ENCODE measurements at places on chromosomes 1 and 21.

DNA sequence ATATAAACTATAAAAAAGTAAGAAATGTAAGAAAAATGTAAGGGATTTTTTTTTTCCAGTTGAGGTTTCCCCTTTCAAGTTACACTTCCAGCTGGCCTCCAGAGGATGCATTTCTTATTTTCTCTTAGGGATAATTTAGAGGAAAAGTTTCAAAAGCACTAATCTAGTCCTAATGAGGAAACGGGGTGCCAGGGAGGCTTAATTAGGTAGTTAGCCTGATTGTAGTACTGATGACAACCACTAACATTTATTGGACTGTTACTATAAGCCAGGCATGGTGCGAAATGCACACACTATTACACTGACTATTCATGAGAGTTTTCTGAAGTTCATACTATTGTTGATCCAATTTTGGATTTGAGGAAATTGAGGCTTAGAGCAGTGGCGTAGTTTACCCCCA, 290.8 kb upstream of the FMN2 start:
- DNase-seq = no peak

- DNase-seq = no peak
Observed at GRCh38 chr1:22369294-22370189, 82.1 kb upstream of the ZBTB40 start.

DNA sequence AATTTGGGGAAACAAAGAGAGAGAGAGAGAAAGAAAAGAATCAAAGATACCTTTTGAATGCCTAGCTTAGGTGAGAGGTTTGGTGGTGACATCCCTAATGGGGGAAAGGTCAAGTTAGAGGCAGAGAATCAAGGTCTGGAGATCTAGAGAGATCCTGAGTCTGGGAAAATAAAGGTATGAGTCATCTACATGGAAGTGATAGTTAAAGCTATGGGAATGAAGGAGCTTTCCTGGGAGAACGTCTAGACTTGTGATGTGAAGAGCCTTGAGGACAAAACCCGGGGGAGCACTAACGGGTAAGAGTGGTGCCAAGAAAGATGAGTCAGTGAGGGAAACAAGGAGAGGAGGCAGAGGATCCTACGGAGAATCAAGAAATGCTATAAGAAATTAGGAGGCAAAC, 110.8 kb upstream of the RUNX1 start:
- DNase-seq = no peak

DNA sequence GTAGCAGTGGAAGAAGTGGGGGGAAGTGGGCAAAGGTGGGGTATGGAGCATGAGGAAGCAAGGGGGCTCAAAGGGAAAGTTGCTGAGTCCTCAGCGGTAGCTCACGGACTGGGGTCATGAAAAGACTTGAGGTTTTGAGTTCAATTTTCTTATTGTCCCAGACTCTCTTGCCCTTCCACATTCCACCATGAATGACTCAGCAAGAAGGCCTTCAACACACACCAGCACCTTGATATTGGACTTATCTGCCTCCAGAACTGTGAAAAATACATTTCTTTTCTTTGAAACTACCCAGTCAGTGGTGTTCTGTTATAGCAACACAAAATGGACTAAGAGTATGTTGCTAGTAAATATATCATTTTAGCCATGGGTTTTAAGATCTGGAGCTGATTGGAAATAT, 17.3 kb upstream of the RHBDL2 start:
- no peak for DNase-seq

DNA sequence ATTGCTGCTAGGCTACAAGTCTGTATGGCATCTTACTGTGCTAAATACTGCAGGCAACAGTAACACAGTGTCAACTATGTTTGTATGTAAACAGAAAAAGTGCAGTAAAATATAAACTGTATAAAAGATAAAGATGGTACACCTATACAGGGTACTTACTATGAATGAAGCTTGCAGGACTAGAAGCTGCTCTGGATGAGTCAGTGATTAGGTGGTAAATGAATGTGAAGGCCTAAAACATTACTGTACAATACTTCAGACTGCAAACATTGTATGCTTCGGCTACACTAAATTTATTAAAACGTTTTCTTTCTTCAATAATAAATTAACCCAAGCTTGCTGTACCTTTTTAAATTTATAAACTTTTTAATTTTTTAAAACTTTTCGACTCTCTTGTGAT, 97.1 kb downstream of the HLX start:
- no peak for DNase-seq

DNA sequence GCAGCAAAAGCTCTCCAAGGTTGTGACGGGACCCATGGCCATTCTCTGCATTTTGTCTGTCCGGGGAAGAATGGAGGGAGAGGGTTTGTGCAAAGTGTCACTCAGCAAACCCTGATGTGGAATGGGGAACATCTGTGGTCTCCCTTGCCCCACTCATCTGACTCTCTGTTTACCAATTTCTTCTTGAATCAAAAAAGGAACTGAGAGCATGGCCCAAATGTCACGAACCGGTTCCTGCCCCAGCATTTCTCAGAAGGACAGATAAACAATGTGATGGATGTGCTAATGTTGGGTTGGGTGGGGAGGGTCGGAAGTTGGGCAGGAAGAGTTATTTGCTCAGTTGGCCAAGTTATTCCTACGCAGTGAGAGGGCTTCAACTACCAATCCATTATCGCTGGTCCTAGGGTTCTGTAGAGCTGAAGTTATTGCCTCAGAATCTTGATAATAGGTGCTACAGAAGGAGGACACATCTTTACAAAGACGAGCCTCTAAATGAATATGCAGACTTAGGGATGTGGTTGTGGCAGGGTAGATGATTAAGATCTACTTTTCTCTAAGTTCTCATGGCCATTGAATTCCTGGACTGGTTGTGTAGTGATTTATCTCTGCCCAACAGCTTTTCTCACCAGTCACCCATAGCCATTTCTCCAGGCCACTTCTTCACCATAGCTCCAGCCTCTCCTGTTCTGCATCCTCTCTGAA, 9.6 kb upstream of the DUSP12 start:
- no peak for DNase-seq

- DNase-seq = no peak
Observed at GRCh38 chr1:182985876-182986275, 32.9 kb upstream of the SHCBP1L start.

DNA sequence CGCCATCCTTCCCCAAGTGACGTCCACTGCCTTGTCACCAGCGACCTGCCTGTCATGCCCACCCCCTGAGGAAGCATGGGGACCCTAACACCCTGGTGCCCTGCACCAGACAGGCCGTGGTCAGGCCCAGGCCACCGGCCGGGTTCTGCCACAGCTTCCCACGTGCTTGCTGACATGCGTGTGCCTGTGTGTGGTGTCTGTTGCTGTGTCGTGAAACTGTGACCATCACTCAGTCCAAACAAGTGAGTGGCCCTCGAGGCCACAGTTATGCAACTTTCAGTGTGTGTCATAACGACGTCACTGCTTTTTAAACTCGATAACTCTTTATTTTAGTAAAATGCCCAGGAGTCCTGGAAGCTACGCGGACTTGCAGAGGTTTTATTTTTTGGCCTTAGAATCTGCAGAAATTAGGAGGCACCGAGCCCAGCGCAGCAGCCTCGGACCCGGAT, 8.5 kb upstream of the CTRC start:
- no peak for DNase-seq

DNA sequence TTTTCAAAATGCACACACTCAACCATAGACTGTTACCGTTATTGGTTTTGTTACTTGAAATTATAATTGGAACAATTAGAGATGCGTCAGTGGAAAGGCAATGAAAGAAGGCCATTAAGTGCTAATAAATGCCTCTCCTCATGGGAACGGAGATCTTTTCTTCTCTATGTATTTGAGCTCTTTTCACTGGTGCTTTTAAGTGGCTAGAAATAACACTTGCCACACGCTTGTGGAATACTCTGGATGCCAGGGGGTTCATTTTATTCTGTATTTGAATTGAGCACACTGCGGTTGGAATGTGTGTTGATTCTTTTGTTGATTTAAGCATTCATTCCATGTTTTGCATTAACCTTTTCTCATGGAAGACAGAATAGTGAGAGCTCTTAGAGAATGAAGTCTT, 68.4 kb downstream of the DNM3 start:
- no peak for DNase-seq

DNA sequence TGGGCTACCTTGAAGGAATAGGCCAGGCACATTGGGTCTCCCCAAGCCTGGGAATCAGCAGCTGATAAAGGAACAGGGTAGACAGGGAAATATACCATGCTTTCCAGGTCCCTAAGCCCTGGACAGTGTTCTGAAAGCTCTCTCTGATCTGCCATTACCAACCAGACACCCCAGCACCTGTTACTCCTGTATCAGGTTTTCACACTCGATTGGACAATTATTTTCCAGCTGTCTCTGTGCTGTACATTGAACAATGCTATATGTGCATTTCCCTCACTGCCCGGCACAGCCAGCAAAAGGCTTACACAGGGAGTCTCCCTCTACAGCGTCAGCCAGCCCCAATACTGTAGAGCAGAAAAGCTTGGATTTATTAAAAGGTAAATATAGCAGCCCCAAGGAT, 4.7 kb downstream of the CFAP45 start:
- DNase-seq = no peak

DNA sequence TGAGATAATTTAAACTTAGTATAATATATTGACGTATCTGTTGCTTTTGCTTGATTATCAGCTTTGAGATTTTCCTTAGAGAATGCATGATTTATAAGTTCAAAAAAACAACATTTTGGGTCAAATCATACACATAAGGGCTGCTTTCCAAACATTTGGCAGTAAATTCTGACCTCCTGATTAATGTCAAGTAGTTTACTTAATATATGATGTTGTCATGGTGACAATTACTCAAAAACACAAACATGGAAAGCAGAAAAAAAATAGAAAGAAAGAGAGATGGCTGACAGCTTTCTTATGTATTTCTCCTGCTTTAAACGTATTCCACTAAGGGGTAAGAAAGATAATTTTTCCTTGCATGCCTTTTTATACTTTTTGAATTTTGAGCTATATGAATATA, 258.2 kb upstream of the C1orf105 start:
- DNase-seq = no peak

- DNase-seq = no peak
Observed at GRCh38 chr1:62438163-62438562, 1.3 kb downstream of the USP1 start.

DNA sequence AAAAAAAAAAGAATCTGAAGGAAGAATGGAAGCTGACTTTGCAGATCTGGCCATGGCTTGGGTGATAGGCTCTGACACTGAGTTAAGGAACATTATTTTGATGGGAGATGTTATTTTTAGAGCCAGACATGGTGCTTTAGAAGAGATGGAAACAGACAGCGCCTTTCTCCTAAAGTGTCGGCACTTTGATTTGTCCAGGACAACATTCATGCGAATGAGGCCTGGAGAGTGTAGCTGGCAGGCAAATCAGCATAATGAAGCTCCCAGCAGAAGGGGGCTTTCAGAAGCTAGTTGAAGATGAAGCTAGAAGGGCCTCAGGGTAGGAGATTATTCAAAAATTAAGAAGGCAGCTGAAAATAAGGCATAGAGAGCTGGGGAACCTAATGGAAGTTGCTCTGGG, 397.7 kb downstream of the RWDD3 start:
- no peak for DNase-seq

DNA sequence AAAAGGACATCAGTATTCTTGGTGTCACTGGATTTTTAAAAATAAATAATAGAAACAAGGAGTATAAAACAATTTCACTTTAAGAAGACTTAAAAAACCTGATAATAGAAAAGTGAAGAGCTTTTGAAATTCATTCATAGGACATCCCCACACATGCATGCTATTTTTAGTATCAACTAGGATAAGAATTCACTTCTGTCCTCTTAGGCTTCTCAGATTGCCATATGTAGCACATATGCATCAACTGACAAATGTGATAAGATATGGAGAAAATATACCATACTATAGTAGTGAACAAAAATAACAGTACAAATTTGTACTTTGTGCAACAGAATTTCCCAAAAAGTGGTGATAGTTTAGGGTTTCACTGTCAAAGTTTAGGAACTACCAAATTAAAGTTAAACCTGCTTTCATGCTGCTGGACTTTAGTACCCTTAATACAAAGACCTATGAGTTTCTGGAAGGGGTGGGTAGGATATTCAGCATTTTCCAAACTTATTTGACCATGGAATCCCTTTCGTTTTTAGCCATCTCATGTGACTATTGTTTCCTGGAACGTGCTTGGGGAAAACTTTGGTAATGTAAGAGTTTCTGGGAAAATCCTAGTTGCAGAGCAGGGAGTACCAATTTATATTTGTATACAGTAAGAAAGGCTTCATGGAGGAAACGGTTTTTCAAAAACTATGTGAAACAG, 19.8 kb downstream of the RPRD2 start:
- DNase-seq = no peak

GRCh38 chr1:234222561-234223280, 150.5 kb upstream of the COA6 start:
- no peak for DNase-seq

DNA sequence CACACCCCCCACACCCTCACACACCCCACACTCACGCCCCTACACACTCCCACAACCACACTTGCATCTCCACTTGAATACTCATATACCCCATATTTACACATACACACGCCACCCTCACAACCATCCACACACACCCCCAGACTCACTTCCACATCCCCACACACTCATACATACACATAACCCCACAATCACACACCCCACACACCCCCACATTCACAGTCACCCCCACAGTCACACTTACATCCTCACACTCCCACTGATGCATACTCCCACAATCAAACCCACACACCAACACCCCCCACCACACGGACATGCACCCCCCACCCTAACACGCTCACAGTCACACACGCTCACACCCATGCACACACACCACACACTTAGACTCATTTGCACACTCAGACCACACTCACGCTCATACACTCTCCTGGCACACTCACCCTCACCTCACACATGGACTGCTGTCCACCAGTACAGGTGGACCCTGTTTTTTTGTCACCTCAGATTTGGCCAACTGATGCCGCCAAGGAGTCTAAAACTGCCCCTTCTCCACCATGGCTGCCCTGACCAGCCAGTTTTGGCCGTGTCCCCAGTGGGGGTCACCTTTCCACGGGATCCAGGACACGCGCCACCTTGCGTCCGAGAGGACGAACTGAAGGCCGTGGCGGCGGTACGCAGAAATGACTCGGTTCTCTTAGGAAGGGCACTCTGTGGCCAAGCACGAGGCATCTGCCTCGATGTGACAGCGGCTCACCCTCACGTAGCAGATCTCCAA, 45.3 kb upstream of the EDN2 start:
- DNase-seq = no peak

DNA sequence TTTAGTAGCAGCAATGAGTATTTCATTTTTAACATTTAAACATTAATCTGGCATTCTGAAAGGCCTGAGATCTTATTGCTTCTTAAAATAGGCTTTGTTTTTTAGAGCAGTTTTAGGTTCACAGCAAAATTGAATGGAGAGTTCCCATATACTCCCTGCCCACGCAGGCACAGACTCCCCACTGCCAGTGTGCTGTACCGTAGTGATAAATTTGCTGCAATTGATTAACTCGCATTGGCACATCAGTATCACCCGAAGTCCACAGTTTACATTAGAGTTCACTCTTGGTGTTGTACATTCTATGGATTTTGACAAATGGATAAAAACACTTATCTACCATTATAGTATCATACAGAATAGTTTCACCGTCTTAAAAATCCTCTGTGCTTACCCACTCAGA, 71.8 kb upstream of the ERRFI1 start:
- no peak for DNase-seq

- DNase-seq = no peak
Observed at GRCh38 chr1:64163970-64164369, 39.5 kb upstream of the UBE2U start.

All from Jurkat, Clone E6-1 (cell line).